Cortex of kidney (tissue), 1 donor: ENCODE measurements at places on chromosomes 11 and 22.

- DNase-seq, result no peak
Measured at GRCh38 chr11:85590848-85591483, 36.2 kb downstream of the DLG2 start.

GRCh38 chr11:27459191-27459590, 13.4 kb downstream of the LGR4 start:
- DNase-seq, result no peak

GRCh38 chr22:48742191-48742555, 1085.5 kb downstream of the BRD1 start:
- no peak for DNase-seq

DNA sequence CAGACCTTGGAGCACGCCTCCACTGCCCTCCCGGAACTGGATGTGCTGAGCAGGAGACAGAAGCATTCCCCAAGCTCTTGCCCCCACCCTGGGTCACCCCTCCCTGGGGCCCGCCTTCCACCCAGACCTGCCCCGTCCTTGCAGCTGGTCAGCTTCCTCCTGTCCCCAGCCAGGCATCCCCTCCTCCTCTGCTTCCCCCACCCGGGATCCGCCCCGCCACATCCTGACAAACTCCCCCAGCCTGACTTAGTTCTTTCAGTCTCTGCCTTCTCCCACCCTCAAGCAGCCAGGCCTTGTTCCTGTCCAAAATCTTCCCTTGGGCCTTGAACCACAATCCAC, 1.1 kb upstream of the PLXNB2 start:
- DNase-seq, result no peak
